ENCODE measurements at places on chromosomes 3 and 15.
A peak's percentile ranks its signal among the peaks of the same experiment; 100 is the strongest.

- no peak for DNase-seq
Measured at GRCh38 chr3:61742006-61742405, 180.6 kb downstream of the PTPRG start.

DNA sequence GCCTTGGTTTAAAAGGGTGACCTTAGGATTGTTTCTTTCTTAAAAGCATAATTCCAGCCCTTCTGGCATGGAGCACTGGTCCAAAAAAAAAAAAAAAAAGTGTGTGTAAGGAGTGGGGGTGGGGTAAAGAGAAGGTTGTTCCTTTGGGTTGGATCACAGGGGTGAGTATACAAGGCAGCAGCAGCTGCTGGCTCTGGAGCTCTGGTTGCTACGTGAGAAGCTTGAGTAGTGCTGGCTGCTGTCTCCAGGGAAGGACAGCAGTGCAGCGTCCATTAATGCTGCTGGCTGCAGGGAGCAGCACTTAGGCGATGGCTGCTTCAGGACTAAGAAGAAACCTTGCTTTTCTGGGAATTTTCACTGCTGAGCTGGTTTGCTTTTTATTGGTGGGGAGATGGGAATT is 2.3 kb downstream of the SETD5 start:
- DNase-seq = peak; percentile 64

GRCh38 chr3:14410503-14411165 is 8.2 kb downstream of the SLC6A6 start:
- no peak for DNase-seq

- no peak for DNase-seq
Measured at GRCh38 chr15:66963710-66964109, 101.7 kb upstream of the SMAD3 start.

- no peak for DNase-seq
Measured at GRCh38 chr3:14141602-14142341, 16.9 kb downstream of the TMEM43 start.

DNA sequence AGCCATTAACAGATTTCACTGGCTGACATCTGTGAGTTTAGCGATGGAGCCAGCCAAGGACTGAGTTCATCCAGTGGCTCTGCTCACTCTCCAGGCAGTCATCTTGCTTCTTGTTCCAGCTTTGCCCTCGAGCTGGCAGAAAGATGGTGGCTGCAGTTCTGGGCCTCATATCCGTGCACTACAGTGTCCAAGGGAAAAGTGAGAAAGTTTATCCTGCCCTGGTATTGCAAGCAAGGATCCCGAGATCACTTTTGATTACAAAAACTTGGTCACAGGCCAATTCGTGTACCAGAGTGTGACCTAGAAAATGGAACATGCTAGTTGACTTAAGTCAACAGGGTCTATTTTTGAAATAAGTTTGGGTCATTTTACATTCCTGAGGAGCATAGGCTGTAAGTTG is 288.0 kb upstream of the CHRM5 start:
- no peak for DNase-seq

DNA sequence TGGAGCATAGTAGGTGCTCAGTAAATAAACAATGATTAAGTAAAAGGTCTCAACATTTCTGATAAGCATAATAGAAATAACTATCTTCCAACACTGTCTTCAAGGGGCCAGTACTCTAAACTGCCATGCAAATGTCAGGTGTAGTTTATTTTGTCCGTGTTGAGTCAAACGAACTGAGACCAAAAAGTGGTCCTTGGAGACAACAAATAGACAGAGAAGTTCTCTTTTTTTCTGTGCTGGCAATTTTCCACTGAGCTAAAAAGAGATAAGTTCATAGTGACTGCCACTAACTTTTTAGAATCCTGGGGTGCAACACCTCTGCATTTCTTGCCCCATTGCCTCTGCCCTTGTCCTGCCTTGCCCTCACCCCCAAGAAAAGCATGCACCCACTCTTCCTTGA is 14.7 kb upstream of the MBNL1 start:
- no peak for DNase-seq

- no peak for DNase-seq
Measured at GRCh38 chr15:88220443-88221335, 35.9 kb downstream of the NTRK3 start.

GRCh38 chr3:98603580-98603979 is 10.2 kb upstream of the CPOX start:
- no peak for DNase-seq

- peak; percentile 26 for DNase-seq
Measured at GRCh38 chr3:193564012-193564411, 9.3 kb upstream of the ATP13A4 start.

DNA sequence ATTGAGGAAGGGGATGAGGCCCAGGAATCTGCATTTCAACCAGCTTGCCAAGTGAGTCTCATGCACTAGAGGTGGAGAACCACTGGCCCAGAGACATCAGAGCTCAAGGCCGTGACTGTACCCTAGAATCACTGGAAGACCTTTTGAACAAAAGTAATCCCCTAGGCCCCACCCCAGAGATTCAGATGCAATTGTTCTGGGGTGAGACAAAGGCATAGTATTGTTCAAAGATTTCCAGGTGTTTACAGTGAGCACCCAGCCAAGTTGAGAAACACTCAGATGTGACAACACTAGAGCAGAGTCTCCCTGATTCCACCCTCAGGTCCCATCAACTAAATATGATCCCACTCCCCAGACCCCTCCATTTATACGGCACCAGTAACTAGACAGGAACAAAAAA is 290.3 kb upstream of the TLE3 start:
- DNase-seq = no peak
